ENCODE measurements at places on chromosomes 12 and 14.

GRCh38 chr12:33876618-33877017 is 145.7 kb upstream of the ALG10 start:
- H3K4me1 ChIP-seq: no peaks in the 10 kb centered on the region
- no peak for DNase-seq
- no peak overlapping the region for H3K4me3 ChIP-seq
- H3K27ac ChIP-seq: no peak overlapping the region

DNA sequence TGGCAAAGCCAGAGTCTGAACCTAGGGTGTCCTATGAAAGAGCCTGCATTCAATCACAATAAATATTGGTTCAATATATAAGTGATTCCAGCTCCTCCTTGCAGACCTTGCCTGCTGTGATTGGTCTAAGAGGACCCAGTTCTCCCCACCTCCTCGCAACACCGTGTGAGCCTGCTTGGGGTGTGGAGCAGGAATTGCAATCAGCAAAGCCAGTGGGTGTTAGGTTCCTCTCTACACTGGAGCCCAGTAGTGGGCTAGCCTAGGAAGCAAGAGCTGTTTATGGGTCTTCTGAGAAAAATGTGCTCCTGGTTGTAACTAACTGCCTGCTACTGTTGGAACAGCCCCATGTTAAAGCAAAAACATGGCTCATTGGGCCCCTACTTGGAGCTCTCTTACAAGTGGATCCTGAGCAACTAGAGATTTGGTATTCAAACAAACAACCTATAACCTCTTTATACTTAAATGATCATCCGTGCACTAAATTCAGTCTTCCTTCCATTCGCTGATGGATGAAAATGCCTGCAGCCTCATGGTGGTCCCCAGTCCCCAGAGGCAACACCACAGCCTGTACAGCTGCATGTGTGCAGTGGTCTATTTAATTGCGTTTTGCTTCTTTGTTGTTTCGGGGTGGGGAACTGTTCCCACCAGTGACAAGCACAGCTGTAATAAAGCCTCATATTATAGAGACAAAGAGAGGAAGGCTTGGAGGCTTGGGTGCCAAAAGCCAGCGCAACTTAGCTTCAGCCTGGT is 3.7 kb upstream of the SELPLG start:
- H3K4me3 ChIP-seq: no peak overlapping the region
- no peak for DNase-seq
- no peak overlapping the region for H3K27ac ChIP-seq
- no peaks in the 10 kb centered on the region for H3K36me3 ChIP-seq

GRCh38 chr14:102097441-102098135 is 10.7 kb upstream of the HSP90AA1 start:
- H3K36me3 ChIP-seq: no peaks in the 10 kb centered on the region
- H3K4me3 ChIP-seq: no peak overlapping the region
- no peaks in the 10 kb centered on the region for H3K27me3 ChIP-seq
- H3K27ac ChIP-seq: no peak overlapping the region
- peaks cover 8% of the 10 kb centered on the region for H3K4me1 ChIP-seq

DNA sequence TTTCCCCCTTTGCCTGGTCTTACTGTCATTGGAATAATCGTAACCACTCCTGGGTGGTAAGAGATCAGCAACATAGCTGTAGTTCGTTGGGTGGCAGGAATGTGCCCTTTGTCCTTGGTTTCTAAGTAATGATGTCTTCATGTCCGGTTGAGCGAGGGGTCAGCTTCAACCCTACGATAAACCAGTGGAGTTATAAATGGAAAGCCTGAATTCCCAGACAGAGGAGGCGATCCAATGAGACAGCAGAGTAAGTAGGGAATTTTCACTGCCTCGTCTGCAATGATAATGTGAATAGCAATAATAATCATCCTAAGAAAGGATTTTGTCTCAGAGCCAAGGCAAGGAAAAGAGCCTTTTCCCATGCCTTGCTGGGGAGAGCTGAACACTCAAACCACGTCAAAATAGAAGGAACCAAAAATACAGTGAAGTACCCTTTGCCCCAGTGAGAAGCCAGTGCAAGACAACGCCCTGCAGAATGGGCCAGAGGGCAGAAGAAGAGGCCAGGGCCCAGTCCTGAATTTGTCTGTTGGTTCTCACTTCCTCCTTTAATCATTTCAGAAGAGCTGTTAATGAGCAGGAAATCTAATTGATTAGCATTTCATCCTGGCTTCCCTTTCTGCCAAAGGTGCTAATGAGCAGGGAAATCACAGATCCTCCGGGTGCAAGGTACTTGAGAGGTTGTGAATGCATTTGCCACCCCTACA is 330.7 kb downstream of the CACNA1C start:
- no peak overlapping the region for H3K27ac ChIP-seq
- H3K27me3 ChIP-seq: no peaks in the 10 kb centered on the region
- no peaks in the 10 kb centered on the region for H3K36me3 ChIP-seq
- no peak overlapping the region for H3K4me3 ChIP-seq
- DNase-seq: peak; percentile 34

DNA sequence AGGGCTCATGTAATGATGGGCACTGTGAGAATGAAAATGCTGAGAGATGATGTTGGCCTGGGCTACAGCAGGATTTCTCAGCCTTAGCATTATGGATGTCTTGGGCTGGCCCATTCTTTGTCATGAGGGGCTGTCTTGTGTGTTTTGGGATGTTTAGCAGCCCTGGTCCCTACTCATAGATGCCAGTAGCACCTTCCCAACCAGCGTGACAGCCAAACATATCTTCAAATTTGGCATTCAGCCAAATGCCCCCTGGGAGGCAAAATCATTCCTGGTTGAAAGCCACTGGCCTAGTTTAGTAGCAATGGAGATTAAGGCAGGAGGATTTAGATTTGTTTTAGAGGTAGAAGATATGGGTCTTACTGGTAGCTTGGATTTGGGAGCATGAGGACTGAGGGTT is 26.6 kb downstream of the UBE3B start:
- H3K36me3 ChIP-seq: peaks cover 100% of the 10 kb centered on the region
- H3K4me3 ChIP-seq: no peak overlapping the region
- no peaks in the 10 kb centered on the region for H3K27me3 ChIP-seq
- no peak for DNase-seq
- no peaks in the 10 kb centered on the region for H3K4me1 ChIP-seq

- H3K4me3 ChIP-seq: no peak overlapping the region
- H3K36me3 ChIP-seq: no peaks in the 10 kb centered on the region
- H3K4me1 ChIP-seq: no peaks in the 10 kb centered on the region
- no peak overlapping the region for H3K27ac ChIP-seq
- no peak for DNase-seq
- H3K27me3 ChIP-seq: no peaks in the 10 kb centered on the region
Observed at GRCh38 chr14:99289394-99290189, 17.6 kb upstream of the BCL11B start.

- DNase-seq: peak; percentile 31
- no peaks in the 10 kb centered on the region for H3K4me1 ChIP-seq
- no peaks in the 10 kb centered on the region for H3K36me3 ChIP-seq
Observed at GRCh38 chr12:90938451-90938850, 16.5 kb downstream of the CCER1 start.

- DNase-seq: peak; percentile 48
- peak overlapping the region; percentile 74 for H3K27ac ChIP-seq
- H3K36me3 ChIP-seq: no peaks in the 10 kb centered on the region
- H3K4me1 ChIP-seq: peaks cover 20% of the 10 kb centered on the region
Observed at GRCh38 chr12:6266971-6267721, 43.3 kb upstream of the PLEKHG6 start.

GRCh38 chr14:65345266-65345665 is 67.3 kb upstream of the FUT8 start:
- H3K36me3 ChIP-seq: no peaks in the 10 kb centered on the region
- no peaks in the 10 kb centered on the region for H3K27me3 ChIP-seq
- DNase-seq: no peak

GRCh38 chr14:64804754-64805260 is 74.9 kb downstream of the SPTB start:
- H3K27ac ChIP-seq: no peak overlapping the region
- DNase-seq: no peak
- H3K4me1 ChIP-seq: peaks cover 6% of the 10 kb centered on the region
- no peak overlapping the region for H3K4me3 ChIP-seq
- no peaks in the 10 kb centered on the region for H3K36me3 ChIP-seq
- no peaks in the 10 kb centered on the region for H3K27me3 ChIP-seq

DNA sequence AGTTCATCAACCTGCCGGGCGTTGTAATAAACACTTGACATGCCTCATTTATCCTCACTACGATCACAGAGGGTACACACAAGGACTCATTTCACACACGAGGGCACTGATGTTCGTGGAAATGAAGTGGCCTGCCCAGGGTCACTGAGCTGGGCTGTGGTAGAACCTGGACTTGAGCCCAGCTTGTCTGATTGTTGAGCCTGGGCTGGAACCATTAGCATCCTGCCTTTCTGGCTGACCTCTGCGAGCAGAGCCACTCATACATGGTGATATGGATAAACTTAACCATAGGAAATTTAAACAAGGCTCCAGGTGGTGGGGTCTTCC is 16.6 kb upstream of the JDP2 start:
- H3K27ac ChIP-seq: no peak overlapping the region
- H3K4me1 ChIP-seq: no peaks in the 10 kb centered on the region
- H3K4me3 ChIP-seq: no peak overlapping the region
- no peak for DNase-seq
- no peaks in the 10 kb centered on the region for H3K36me3 ChIP-seq
- no peaks in the 10 kb centered on the region for H3K27me3 ChIP-seq

- H3K4me3 ChIP-seq: no peak overlapping the region
- no peak for DNase-seq
- H3K4me1 ChIP-seq: no peaks in the 10 kb centered on the region
- peaks cover 10% of the 10 kb centered on the region for H3K36me3 ChIP-seq
Observed at GRCh38 chr12:27422697-27423096, 23.8 kb upstream of the SMCO2 start.

DNA sequence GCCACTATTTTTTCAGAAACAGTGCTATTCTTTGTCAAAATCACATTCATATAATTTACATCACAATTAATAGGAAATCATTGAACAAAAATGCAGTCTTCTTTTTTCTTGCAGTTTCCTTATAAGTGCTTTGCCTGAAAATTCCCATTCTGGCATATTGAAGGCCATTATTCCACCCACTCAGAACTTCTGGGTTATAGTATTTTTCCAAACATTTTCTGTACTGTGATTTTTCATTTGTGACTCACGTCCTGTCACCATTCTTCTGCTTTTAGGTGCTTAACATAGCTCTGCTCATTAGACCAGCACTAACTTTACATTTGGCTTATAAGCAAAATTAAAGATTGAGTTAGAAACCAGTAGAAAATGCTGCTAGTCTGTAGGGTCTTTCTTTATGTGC is 241.0 kb upstream of the NPAS3 start:
- H3K27ac ChIP-seq: no peak overlapping the region
- H3K4me3 ChIP-seq: no peak overlapping the region
- H3K4me1 ChIP-seq: peaks cover 4% of the 10 kb centered on the region
- H3K36me3 ChIP-seq: no peaks in the 10 kb centered on the region
- DNase-seq: no peak
- no peaks in the 10 kb centered on the region for H3K27me3 ChIP-seq

DNA sequence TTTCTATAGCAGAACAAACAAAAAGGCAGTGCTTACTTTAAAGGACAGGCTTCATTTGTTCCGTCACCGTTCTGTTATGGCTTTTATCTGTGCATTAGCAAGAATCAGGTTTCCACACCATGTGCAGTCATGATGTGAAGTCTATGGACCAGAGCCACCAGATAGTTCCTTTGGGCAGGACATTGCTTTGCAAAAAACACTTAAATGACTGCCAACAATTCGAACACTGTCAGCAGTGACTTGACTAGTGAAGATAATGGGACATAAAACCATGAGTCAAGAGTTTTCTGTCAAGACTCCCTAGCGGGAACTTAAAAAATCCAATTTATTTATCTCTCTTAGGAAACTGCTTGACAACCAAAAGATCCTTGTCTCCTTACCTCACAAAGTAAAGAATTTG is 80.3 kb downstream of the NKX2-1 start:
- no peak overlapping the region for H3K4me3 ChIP-seq
- no peaks in the 10 kb centered on the region for H3K27me3 ChIP-seq
- H3K36me3 ChIP-seq: no peaks in the 10 kb centered on the region
- no peak overlapping the region for H3K27ac ChIP-seq
- DNase-seq: no peak
- no peaks in the 10 kb centered on the region for H3K4me1 ChIP-seq

- peak; percentile 47 for DNase-seq
- H3K4me1 ChIP-seq: peaks cover 81% of the 10 kb centered on the region
- H3K27me3 ChIP-seq: no peaks in the 10 kb centered on the region
- H3K36me3 ChIP-seq: peaks cover 35% of the 10 kb centered on the region
- peak overlapping the region; percentile 76 for H3K4me3 ChIP-seq
Observed at GRCh38 chr14:75430526-75430925, 2.7 kb downstream of the JDP2 start.

GRCh38 chr14:76872796-76873432 is 46.7 kb downstream of the LRRC74A start:
- H3K36me3 ChIP-seq: no peaks in the 10 kb centered on the region
- no peak overlapping the region for H3K27ac ChIP-seq
- no peaks in the 10 kb centered on the region for H3K4me1 ChIP-seq
- DNase-seq: peak; percentile 79
- H3K27me3 ChIP-seq: peaks cover 27% of the 10 kb centered on the region
- no peak overlapping the region for H3K4me3 ChIP-seq

DNA sequence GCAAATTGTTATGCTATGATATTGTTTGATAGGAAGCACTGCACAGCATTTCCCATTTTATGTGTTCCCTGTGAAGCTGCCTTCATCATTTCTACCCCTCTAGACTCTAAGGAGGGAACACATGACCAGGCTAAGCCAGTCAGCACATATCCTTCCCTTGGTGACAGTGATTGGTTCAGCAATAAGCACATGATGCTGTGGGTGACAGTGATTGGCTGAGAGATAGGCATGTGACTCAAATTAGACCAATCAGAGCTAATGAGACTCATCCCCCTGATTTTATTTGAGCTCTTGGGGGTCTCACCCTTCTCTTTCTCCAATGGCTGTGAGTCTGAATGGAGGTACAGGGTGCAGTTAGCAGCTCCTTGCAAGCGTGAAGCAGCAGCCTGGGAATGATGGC is 195.2 kb downstream of the NUAK1 start:
- no peak overlapping the region for H3K27ac ChIP-seq
- no peaks in the 10 kb centered on the region for H3K27me3 ChIP-seq
- no peaks in the 10 kb centered on the region for H3K4me1 ChIP-seq
- no peak overlapping the region for H3K4me3 ChIP-seq
